ENCODE measurements at places on chromosomes 6 and 20.

GRCh38 chr6:29627755-29628418, 5.1 kb downstream of the GABBR1 start:
- peak; percentile 65 for DNase-seq

DNA sequence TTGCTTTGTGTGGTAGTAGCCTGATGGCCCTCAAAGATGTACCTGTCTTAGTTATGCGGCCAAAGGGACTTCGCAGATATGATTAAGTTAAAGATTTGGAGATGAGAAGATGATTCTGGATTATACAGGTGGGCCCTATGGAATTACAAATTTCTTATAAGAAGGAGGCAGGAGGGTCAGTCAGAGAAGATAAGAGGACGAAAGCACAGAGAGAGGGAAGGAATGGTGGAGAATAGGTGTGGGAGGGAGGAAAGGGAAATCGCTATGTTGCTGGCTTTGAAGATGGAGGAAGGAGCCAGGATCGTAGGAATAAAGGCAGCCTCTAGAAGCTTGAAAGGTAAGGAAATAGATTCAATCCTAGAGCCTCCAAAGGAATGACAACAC, 1.2 kb upstream of the TSPYL1 start:
- DNase-seq: no peak

DNA sequence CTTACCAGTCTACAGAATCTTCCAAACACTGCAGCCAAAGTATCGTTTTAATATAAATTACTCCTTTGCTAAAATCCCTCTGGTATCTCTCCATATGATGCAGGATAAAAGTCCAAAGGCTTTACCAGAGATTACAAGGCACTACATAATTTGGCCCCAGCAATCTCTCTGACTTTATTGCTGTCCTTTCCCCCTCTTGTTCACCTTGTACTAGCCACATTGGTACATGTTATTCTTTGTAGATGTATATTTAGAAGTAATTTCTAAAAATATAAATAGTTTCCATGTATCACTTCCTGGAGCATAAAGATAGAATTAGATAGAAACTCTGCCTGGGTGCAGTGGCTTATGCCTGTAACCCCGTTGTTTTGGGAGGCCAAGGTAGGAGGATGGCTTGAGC, 28.7 kb upstream of the FAM83B start:
- DNase-seq: no peak

DNA sequence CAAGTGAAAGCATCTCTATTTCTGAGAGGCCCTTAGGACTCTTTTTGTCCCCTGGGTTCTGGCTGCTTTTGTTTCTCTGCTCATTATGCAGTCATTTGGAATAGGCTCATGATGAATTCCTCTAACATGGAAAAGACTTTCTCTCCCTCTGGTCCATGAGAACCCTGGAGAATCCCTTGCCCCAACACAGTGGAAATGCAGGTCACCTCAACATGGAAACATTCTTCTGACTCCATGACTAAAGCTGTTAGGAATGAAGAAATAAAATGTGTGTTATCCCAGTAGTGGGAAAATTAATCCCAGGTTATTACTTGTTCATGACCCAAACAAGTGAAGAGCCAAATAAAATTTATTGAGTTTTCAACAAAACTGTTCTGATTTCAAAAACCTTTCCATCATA, 458.6 kb downstream of the EPM2A start:
- no peak for DNase-seq

GRCh38 chr6:167731731-167732422, 94.8 kb upstream of the AFDN start:
- no peak for DNase-seq

GRCh38 chr6:85669735-85670194, 27.1 kb upstream of the SYNCRIP start:
- peak; percentile 36 for DNase-seq

DNA sequence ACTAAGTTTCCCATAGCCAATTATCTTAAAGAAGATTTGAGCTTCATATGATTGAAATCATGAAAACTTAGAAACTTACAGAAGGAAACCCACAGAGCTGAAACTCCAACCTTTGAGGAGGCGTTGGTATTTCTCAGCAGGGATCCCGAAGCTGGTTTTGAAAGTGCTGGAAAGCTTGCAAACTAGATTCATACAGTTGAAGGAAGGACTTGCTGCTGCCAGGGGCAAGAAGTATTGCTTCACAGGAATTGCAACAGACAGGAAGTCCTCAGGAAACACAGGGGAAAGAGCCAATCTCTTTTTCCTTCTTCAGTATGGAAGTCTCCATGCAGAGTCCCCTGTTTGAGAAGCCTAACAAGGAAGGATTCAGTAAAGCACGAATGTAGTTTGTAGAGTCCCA, 419.7 kb downstream of the CD109 start:
- DNase-seq: no peak

GRCh38 chr20:19826179-19826914, 68.3 kb downstream of the RIN2 start:
- DNase-seq: no peak

GRCh38 chr6:4139272-4139671, 3.9 kb upstream of the ECI2 start:
- DNase-seq: no peak

DNA sequence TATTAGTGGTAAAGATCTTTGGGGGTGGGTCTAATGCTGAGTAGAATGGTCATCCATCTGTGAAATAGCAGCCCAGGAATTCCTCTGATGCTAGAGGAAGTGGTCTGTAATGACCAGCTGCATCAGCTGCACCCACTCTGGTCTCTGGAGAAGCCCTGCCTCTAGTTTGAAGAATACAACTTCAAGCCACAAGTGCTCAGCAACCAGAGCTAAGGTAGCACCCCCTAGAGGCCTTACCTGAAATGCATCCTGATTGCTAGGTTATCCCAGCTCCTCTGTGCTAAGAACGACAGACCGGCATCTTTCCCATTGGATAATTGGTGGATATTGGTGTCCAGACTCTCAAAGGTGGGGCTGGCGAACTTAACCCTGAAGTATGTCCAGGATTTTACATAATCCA, 58.2 kb downstream of the DNAH8 start:
- peak; percentile 15 for DNase-seq

GRCh38 chr6:156004796-156005195, 549.2 kb upstream of the NOX3 start:
- no peak for DNase-seq

GRCh38 chr6:115443825-115444478, 616.7 kb downstream of the FRK start:
- no peak for DNase-seq

DNA sequence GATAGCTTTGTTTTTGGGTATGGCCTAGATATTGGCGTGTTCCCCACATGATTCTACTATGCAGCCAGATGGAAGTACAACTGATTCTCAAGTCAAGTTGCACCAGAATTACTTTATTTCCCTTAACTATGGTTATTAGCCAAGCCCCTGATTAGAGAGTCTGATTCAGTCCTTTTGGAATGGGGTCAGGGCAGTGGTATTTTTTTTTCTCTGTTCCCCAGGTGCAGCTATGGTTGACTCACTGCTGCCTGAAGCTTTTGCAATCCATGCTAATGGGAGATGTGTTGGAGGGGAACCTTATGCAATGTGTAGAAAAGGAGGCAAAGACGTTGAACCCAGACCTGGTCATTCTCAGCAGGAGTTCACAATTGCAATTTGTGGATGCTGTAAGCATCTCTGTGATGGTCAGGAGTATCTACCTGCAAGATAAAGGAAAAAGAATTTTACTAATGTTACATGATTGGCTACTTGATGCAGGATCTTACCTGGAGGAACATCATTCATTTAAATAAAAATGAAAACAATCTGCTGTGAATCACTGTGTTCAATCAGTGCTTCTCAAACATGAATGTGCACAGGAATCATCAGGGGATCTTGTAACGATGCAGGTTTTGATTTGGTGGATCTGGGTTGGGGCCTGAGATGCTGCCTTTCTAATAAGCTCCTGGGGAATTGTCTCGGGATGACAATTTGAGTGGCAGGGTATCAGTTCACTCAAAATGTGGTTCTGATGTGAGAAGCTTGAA, 49.4 kb downstream of the PFDN4 start:
- no peak for DNase-seq

GRCh38 chr6:50824552-50824951, 5.9 kb downstream of the TFAP2B start:
- no peak for DNase-seq

DNA sequence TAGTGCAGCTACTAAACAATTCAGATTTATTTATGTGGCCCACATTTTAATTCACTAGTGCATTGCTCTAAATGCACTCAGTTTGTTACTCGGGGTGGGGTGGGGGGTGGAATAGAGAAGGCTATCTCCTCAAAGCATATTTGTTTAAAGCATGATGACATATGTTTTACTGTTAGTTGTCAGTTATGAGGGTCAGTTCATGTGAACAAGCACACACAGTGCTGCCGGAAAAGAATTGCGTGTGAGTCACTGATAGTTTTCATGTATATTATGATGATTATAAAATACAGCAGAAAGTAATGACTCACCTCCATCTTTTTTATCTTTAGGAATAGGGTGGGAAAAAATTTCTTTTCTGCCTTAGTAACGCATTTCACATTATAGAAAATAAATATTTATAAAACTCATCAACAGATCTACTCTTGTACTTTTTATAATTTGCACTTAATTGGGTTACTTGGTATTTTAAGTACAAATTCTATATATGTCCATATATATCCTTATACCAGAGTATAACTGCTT, 42.2 kb upstream of the STXBP5 start:
- DNase-seq: no peak

GRCh38 chr20:38369389-38369788, 23.1 kb downstream of the LBP start:
- no peak for DNase-seq

DNA sequence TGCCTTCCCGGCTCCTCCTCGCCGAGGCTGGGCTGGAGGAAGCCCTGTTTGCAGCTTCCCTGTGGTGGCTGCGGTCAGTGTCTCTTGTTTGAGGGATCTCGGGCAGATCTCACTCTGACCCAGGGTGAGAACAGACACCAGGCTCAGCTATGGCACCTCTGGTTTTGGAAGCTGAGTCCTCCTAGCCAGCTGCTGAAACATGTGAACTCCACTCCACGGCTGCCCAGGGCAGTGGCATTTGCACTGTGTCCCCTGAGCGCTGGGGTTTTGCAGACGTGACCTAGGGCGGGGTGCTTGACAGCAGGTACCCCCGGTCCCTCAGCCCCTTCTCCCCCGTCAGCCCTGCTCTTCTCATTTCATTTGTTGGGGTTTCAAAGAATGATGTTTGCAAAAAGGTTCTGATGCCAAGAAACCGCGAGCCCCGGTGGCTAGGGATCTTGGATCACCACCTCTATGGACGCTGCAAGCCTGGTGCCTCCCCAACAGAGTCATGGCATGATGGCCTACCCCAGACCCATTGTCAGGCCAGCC, 55.0 kb upstream of the DACT2 start:
- no peak for DNase-seq

GRCh38 chr6:22886650-22887581, 317.6 kb downstream of the HDGFL1 start:
- no peak for DNase-seq

- no peak for DNase-seq
Observed at GRCh38 chr6:101083533-101084175, 202.5 kb upstream of the ASCC3 start.

- DNase-seq: no peak
Observed at GRCh38 chr6:35461270-35461669, 6.9 kb upstream of the RPL10A start.

- DNase-seq: no peak
Observed at GRCh38 chr20:35756404-35756803, 14.3 kb upstream of the RBM39 start.

GRCh38 chr6:51684603-51685002, 402.8 kb downstream of the PKHD1 start:
- DNase-seq: no peak

DNA sequence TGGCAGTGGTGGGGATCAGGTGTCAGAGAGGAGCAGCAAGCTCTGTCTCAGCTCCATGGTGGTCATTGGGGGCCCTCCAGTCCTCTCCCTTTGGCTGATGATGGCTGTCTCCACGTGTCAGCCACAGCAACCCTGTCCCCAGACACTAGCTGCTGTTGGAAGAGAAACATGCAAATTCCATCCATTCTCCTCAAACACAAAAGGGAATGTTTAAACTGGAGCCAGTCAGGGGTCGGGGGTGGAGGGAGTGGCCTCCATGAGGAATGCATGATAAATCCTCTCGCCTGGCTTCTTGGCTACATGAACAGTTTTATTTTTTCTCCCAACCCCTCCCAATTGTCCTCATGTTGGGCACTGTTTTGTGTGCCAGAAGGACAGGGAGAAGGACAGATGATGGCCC, 86.4 kb downstream of the EDN3 start:
- DNase-seq: no peak

- DNase-seq: peak; percentile 77
Observed at GRCh38 chr6:137717074-137718073, 149.7 kb upstream of the TNFAIP3 start.

- no peak for DNase-seq
Observed at GRCh38 chr6:94130478-94130877, 711.1 kb upstream of the EPHA7 start.

DNA sequence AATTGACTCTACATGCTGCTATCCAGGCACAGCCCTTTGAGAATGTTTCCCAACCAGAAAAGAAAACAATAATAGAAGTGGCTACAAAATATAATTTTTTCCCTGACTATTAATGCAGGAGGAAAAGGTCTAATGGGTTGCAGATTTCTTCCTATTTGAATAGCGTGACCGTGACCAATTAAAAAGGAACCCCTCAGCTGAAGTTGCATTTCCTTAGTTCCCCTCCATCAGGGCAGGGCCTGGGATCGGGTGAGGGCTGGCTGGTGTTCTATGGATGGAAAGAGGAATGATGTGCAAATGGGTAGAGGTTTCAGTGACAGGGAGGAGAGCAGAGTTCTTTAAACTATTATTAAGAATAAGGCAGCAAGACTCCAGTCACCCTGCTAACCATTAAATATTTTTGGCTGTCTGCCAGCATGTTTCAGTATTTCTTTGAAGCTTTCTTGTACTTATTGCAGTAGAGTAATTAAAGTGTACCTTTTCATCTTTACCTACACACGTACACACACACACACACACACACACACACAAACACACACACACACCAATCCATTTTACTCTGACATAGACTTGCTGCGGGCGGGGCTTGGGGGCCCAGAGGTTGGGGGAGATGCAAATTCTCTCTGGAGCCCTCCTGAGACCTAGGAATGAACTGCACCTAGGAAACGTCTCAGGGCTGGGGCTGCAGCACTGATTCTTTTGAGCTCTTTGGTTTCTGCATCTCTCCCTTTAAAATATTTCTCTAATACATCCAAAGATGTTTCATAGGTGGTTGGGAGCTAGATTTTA, 154.8 kb upstream of the SLC35B3 start:
- no peak for DNase-seq

All from activated CD4-positive, alpha-beta T cell treated with anti-CD3 and anti-CD28 coated beads, Interleukin-2, amount 50 U/mL, for 48 hours (primary cell).